ENCODE measurements at places on chromosomes 2 and 18.

DNA sequence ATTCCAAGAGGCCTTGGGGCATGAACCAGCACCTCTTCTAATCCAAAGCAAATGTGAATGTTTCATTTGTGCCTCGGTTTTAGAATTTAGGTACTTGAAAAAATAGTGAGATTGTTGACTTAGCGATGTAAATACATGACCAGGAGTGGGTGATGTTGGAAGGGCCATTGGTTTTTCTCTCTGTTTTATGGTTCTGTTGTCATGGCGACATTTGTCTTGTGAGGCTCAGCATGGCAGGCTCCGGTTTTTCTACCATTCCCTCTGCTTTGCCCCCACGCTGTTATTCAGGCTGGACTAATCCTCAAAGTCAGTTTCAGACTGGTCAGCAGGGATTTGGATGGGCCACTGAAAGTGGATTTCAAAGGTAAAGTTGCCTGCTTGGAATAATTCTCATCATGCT, 255.4 kb downstream of the ALPK2 start:
- no peak for DNase-seq

- no peak for DNase-seq
Observed at GRCh38 chr2:165009466-165009865, 54.1 kb upstream of the SLC38A11 start.

GRCh38 chr2:118052474-118052873, 35.8 kb upstream of the INSIG2 start:
- DNase-seq, result no peak

- DNase-seq, result no peak
Observed at GRCh38 chr2:234022424-234022823, 28.1 kb upstream of the SPP2 start.

DNA sequence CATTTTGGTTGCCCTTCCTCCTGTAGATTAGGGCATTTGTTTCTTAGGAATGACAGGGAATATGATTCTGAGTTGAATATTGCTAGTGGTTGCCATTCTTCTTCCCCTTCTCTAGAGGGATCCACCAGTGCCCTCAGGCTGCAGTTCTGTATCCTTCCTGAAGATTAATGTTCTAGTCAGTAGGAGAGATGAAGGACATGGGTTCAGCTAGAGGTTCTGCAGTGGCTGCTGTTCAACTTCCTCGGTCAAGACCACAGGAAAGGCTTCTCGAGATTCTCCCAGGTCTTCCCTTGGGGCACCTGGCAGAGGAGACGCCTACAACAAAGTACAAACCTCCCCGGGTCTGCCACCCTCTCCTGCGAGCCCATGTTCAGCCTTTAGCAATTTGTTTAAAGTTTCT, 325.5 kb downstream of the AFF3 start:
- DNase-seq, result no peak

- DNase-seq, result no peak
Observed at GRCh38 chr2:72146347-72147302, 1.0 kb downstream of the CYP26B1 start.

GRCh38 chr2:47187069-47187468, 32.0 kb upstream of the STPG4 start:
- no peak for DNase-seq

GRCh38 chr2:188786368-188786841, 187.8 kb upstream of the COL3A1 start:
- DNase-seq, result no peak

- DNase-seq, result no peak
Observed at GRCh38 chr2:182952741-182953450, 85.4 kb downstream of the NCKAP1 start.

GRCh38 chr2:46695283-46695682, 215.9 kb downstream of the TMEM247 start:
- no peak for DNase-seq

- no peak for DNase-seq
Observed at GRCh38 chr2:182833084-182833854, 33.2 kb downstream of the FRZB start.

DNA sequence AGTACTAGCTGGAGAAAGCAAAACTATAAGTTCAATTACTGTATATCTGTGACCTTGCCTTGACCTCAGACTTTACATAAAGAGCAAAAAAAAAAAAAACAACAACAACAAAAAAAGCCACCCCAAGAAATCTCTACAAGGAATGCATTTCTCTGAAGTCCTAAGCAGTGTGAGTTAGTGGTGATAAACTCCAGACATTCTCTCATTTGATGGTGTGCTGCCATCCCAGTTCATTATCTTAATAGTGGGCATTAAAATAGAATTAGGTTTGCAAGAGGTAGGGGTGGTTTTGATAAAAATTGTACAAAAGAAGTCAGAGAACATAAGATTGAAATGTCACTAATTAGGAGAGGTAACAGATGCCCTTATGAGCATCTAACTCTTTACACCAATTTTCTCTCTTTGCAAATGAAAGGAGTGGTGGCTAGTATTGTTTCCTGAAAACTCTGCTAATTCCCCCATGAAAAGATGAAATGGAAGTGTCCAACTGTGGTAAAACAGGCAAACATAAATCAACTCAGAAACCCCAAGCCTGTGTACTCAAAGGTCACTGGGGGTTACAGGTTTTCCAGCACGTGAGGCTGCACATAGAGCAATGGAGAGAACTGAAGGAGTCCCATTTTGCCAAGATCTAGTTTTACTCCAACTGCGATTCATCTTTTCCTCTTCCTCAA, 131.9 kb downstream of the MEIS1 start:
- DNase-seq, result no peak

DNA sequence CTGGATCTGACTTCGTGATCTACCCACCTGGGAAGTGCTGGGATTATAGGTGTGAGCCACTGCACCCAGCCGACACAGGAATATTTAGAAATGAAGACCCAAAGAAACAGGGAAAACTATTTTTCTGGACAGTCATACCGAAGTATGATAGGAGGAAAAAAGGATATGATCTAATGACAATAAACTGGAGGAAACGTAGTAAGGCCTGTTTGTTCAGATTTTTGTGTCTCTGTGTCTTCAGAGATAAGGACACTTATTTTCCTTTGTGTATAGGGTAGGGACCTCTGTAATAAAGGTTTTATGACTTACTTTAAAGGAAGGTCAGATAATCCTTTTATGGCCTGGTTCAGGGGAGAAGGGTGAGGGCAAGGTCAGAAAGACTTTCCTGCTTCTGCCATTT, 55.9 kb downstream of the GTF2A1L start:
- DNase-seq, result no peak

- no peak for DNase-seq
Observed at GRCh38 chr2:66587216-66587615, 152.3 kb downstream of the MEIS1 start.

DNA sequence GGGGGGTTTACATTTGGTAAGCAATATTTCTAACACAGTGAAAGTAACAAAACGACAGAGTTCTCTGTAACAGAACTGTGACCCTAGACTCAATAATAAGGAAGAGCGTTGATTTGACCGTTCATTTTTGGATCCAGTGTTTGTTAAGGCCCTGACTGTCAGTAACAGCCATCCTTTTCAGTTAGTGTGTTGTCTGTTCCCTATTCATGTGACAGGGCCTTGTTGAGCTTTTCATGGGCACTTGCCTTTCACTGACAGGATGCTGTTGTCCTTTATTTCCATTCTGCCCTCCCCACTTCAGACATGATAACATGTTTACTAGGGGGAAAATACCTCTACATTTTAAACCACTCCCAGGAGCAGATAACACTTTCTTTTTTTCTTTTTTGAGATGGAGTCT, 45.8 kb downstream of the MAP4K4 start:
- DNase-seq, result no peak

GRCh38 chr18:60130284-60130683, 230.5 kb downstream of the PMAIP1 start:
- DNase-seq, result no peak

GRCh38 chr2:120761164-120761861, 25.6 kb downstream of the GLI2 start:
- DNase-seq, result no peak

GRCh38 chr2:197538412-197538811, 22.5 kb downstream of the MOB4 start:
- DNase-seq, result no peak

DNA sequence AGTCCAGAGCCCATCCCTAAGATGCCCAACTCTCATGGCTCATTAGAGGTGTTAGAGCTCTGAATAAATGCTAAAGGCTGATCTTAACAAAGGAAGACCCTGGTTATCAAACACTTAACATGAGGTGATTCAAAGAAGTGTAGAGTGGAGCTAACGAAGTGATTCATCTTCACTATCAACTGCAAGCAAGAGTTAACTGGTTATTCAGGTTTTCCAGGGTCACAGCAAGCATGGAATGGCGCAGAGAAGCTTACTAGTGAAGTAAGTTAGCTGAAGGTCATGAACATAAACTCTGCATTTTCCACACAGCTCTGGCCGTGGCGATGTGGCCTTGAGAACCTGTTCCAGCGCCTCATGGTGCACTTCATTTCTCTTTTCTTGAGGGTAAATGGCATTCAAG, 17.0 kb downstream of the RND3 start:
- no peak for DNase-seq

All from stimulated activated CD4-positive, alpha-beta T cell treated with anti-CD3 and anti-CD28 coated beads, Interleukin-1b, Interleukin-23, amount 100 ng/mL, for 4 hours (primary cell).